Aorta (tissue), 5 donors: ENCODE measurements at places on chromosomes 2 and 18. TPM values are rescaled to one million over a fixed set of nuclear protein-coding genes. Genes with fewer than 3 reads are reported as not detected.
A peak's percentile ranks its signal among the peaks of the same experiment; 100 is the strongest.

DNA sequence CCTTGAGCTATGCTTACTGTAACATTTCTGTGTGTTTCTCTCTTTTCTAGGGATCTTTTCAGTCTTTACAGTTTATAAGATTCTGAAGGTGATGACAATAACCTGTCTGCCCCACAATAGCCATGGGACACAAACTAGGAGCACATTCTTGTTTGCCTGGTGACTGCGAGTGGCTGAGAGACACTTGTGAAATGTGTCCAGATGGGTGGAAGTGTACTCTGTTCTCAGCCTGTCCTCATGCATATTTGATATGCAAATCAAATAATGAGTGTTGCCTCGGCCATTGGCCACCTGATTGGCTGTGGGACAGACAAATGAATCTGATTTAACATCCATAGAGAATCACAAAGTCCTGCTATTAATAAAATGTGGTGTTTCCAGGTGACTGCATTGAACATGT, 246.2 kb downstream of the HNMT start:
- H3K27me3 ChIP-seq: no peaks in the 10 kb centered on the region
- H3K4me3 ChIP-seq: no peak overlapping the region
- no peak for DNase-seq
- no peaks in the 10 kb centered on the region for H3K36me3 ChIP-seq
- H3K27ac ChIP-seq: no peak overlapping the region

DNA sequence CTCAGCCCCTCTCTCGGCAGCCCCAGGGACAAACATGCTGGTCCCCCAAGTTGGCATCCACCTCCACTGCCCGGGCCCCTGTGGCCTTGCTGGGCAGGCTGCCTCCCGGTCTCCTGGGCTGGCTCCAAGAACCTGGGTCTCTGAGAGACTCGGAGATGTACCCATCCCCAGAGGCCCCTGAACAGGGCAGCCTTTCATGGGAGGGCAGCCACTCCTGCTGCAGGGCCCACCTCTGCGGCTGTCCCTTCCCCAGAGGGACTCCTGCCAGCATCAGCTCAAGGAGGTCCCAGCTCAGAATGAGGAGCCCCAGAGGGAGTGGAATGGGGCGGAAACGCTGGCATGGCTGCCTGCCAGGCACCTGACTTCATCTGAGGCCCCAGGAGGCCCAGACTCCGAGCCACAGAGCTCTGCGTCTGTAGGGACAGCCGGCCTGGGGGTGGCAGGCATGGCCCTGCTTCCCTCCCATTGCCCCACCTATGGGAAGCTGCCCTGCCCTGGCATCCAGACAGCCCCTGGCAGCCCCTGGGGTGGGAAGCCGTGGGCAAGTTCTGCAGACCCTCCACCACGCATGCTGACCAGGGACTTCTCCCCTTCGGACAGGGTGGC, 857 bp upstream of the CROCC2 start:
- H3K4me3 ChIP-seq: no peak overlapping the region
- no peaks in the 10 kb centered on the region for H3K36me3 ChIP-seq
- H3K27me3 ChIP-seq: no peaks in the 10 kb centered on the region
- H3K4me1 ChIP-seq: no peaks in the 10 kb centered on the region
- no peak overlapping the region for H3K27ac ChIP-seq

DNA sequence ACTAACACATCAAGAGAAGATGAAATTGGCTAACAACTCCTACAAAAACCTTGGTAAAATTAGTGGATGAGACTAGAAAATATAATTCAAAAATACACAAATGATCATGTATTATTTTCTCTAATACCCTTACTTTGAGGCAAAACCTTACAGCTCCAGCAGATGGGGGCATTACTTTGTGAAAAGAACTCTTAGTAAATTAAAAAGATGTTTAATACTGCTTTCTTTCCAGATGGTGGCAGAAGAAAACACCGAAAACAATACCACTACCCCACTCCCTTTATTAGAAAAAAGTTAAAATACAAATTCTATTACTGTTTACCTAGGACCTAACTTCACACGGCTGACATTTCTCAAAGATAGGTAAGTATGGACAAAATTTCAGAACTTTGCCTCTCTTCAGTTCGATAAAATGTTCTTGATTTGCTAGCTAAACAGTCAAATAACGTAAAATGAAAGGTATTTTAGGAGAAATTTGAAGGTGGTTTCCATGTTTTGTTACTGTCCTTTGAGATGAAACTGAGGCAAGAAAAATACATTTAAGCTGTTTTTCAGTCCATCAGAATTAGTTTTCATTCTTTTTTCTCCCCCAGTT, 30.6 kb downstream of the ORC4 start:
- no peaks in the 10 kb centered on the region for H3K27me3 ChIP-seq
- no peak for DNase-seq
- H3K27ac ChIP-seq: no peak overlapping the region
- no peak overlapping the region for H3K4me3 ChIP-seq
- H3K4me1 ChIP-seq: no peaks in the 10 kb centered on the region

- no peak overlapping the region for H3K27ac ChIP-seq
- DNase-seq: no peak
- no peaks in the 10 kb centered on the region for H3K36me3 ChIP-seq
- no peak overlapping the region for H3K4me3 ChIP-seq
- no peaks in the 10 kb centered on the region for H3K4me1 ChIP-seq
- no peaks in the 10 kb centered on the region for H3K27me3 ChIP-seq
Measured at GRCh38 chr2:131042148-131042775, 51.0 kb downstream of the FAM168B start.

C2orf72 gene
- not detected for total RNA-seq

DNA sequence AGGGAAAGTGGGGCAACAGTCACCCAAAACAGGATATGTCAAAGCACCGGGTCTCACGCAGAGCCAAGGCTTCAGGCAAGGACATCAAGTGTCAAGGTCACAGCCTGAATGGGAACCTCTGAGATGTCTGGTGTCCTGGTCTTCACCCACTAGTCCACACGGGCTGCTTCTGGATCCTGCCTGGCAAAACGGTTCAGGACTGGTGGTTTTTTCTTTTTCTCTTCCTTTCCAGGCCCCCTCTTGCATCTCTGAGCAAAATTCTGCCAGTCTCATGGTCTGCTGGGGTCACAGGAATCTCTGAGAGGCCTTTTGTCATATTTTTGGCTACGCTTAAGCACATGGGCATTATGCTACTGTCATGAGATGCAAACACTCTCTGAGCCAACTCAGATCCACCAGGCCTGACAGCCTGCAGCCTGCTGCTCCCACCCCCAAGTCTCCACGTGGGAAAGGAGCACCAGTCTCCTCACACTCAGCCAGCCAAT, 518.2 kb upstream of the ZEB2 start:
- H3K4me3 ChIP-seq: no peak overlapping the region
- H3K27ac ChIP-seq: peak overlapping the region; percentile 13
- no peaks in the 10 kb centered on the region for H3K36me3 ChIP-seq

- H3K36me3 ChIP-seq: no peaks in the 10 kb centered on the region
- H3K4me1 ChIP-seq: no peaks in the 10 kb centered on the region
- DNase-seq: no peak
- H3K27ac ChIP-seq: no peak overlapping the region
Measured at GRCh38 chr18:6219116-6219717, 195.5 kb downstream of the L3MBTL4 start.

DNA sequence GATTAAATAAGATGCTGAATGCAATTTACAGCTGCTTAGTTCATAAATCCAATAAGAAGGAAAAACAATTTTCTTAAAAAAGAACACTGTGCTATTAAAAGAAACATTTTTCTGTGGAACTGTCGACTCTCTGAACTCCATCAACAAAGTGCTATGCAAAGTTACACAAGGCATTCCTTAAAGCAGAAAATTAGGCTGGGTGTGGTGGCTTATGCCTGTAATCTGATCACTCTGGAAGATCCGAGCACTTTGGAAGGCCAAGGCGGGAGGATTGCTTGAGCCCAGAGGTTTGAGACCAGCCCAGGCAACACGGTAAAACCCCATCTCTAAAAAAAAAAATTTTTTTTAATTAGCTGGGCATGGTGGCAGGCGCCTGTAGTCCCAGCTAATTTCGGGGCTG, 13.0 kb downstream of the MCM6 start:
- no peak overlapping the region for H3K27ac ChIP-seq
- H3K27me3 ChIP-seq: no peaks in the 10 kb centered on the region
- H3K4me3 ChIP-seq: no peak overlapping the region

GAREM1 gene
- total RNA-seq: 10.7 TPM
